ENCODE measurements at places on chromosomes 6 and 20.

- no peak for DNase-seq
These were observed 815 bp downstream of the SPATA2 start for GRCh38 chr20:49914310-49915117.

DNA sequence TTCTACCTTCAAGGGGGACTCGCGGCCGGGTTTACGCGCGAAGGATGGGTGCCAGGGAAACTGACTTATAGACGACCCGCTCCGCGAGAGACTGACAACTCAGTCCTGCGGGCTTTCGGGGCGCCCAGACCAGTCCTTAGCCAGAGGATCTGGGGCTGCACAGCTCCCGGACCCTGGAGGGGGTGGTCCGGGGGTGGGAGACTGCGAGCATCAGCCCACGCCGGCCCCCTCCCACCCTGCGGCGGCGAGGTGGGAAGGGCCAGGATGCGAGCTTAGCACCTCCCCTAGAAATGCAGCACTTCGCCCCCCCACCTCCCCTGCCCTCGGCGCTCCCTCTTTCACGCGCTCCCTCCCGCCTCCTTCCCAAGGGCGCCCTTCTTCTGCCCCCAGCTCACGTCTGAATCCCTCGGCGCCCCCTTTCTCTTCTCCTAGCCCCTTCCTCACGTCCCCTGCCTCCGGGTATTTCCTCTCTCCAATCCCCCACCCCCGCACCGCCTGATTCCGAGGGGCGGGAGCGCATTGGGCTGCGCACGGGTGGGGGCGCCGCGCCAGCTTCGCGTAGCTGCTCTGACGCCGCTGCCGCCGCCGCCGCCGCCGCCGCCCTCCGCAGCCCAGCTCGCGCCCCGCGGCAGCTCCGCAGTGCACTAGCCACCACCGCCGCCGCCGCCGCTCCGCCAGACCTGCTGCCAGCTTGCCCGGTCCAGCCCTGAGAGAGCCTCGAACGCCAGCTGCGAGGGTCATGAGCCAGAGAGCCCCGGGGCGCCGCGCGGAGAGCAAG, at the start of gene SLC32A1:
Gene SLC32A1, plus strand, starts transcription at position 639 of the 778 bp plus-strand sequence. CDS start 239 bp downstream, outside the sequence.
- no peak for DNase-seq

GRCh38 chr6:87330961-87331360, 1.9 kb upstream of the GJB7 start:
- DNase-seq = no peak

DNA sequence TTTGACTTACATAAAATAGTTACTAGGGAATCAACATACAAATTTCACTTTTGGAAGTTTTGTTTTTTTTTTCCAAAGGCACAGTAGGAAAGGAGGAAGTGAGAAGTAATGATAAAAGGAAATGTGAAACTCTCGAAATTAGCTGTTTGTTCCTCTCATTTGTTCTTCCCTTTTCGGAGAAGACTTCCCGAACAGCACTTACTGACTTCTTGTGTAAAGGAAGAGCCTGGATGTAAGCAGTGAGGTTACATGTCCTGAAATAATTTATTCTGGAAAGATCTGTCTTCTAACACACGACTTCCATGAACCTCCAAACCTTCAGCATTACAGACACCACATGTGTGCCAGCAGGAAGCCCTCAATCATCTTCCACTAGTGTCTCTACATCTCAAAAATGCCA, 59.1 kb downstream of the KIF16B start:
- DNase-seq = no peak

- DNase-seq = no peak
These were observed 238.1 kb upstream of the ARID1B start for GRCh38 chr6:156538875-156539660.

DNA sequence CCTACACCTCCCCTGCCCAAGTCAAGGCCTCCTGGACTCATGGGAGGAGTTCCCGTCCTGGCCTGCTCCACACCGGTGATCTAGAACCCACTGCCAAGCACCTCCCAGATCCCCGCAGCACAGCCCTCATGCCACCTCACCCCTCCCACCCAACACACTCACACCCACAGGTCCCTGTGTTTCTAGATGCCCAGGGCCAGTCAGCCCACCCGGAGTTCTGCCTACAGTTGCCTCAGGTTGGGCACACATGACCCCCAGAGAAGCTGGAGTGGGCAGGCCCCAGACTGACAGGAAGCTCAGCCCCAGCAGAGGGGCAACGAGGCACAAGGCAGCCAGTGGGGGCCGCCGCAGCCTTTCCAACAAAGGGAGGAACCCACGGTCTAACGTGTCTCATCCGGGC, 29.6 kb downstream of the RRBP1 start:
- DNase-seq = no peak
